Fibroblast of mammary gland (primary cell): ENCODE measurements at places on chromosomes 13 and 19.

DNA sequence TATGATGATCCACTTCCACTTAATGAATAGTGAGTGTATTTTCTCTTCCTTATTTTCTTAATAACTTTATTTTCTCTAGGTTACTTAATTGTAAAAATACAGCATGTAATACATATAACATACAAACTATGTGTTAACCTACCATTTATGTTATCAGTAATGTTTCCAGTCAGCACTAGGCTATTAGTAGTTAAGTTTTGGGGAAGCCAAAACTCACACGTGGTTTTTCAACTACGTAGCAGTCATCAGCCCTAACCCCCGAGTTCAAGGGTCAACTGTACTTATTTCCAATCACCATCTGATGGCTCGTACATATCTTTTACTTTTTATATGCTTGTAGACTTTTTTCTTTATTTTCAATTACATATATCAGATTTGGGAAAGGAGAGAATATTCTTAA, 95.7 kb downstream of the TNFSF13B start:
- no peak for DNase-seq

DNA sequence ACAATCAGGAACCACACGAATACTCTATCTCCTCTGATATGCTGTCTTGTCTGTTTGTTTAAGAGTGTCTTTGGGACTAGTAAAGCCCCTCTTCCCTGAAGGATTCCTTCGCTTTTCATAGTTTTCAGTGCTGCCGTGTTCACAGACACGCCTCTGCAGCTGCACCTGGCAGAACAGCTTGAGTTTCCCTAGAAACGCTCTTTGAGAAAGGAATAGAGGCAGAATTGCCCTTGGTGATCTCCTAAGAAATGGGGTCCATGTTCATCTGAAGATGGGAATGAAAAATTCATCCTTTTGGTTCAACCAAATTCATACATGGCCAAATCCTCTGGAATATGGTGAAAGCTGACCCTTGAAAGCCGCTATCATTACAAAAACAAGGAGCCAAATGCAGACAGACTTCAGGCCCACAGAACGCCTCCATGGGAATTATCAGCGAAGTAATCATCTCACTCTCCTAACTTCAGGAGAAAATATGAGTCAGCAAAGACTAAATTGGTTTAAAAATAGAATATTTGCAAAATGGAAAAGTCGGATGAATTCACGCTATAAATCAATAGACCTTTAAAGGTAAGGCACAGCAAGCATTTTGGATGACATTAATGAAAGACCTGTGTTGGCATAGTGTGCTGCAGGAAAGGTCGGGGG, 5.5 kb downstream of the SACS start:
- peak; percentile 63 for DNase-seq

DNA sequence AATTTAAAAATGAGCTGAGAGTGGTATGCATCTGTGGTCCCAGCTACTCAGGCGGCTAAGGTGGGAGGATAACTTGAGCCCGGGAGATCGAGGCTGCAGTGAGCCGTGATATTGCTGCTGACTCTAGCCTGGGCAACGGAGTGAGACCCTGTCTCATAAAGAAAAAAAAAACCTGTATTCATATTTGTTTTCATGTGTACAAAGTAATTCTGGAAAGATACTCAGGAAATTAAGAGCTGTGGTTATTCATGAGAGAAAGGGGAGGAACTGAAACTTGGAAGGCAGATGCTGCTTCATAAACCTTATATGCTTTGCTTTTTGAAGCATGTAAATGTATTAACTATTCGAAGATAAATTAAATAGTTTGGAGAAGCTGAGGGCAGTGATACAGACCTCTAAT, 8.8 kb upstream of the RLN3 start:
- no peak for DNase-seq

DNA sequence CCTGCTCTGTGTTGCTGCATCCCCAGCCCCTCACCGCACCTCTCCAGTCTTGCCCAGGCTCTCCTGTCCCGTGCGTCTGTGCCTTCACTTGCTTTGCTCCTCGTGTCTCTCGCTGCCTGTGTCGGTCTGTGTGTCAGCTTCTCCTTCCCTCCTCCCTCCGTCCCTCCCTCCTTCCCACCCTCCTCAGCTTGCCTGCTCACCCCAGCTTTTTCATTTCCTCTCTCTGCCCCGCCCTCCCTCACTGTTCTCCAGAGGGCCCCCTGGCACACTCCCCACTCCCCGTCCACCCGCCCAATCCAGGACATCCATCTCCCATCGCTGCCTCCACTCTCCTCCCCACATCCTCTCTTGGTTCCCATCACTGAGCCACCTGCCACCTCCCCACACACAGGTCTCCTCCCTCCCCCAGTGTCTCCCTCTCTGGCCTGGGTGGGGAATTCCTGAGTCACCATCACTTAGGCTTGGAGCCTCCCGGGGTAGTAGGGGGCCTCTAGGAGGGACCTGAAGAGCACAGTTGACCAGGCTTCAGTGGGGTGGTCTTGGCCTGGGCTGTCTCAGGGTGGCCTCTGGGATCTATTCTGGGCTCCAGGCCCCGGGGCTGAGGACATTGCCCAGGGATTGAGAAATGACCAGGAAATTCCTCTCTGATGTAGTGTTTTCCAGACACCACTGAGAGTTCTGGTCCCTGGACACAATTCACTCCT, at the start of gene PTGIR:
Gene PTGIR (minus strand): TSS at position 132 of the 704 bp plus-strand sequence. CDS start 864 bp downstream, outside the sequence.
- DNase-seq: peak; percentile 79

DNA sequence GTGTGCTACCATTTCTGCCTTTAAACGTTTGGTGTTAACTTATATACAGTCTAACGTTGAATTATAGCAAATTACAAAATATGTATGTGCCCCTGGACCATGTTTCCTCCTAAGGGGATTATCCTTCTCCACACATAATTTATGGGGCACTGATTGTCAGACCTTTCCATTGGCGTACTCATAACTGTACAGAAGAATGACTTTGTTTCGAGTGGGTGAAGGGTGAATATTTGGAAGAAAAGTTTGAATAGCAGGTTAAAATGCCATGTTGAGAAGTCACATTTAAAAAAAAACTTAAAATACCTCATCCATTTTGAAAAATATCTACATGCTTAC, 58.8 kb downstream of the SLC10A2 start:
- no peak for DNase-seq

- DNase-seq: no peak
Observed at GRCh38 chr13:20998649-20999415, 62.6 kb downstream of the LATS2 start.

GRCh38 chr19:2201473-2202148, 34.5 kb downstream of the PLEKHJ1 start:
- DNase-seq: peak; percentile 24

DNA sequence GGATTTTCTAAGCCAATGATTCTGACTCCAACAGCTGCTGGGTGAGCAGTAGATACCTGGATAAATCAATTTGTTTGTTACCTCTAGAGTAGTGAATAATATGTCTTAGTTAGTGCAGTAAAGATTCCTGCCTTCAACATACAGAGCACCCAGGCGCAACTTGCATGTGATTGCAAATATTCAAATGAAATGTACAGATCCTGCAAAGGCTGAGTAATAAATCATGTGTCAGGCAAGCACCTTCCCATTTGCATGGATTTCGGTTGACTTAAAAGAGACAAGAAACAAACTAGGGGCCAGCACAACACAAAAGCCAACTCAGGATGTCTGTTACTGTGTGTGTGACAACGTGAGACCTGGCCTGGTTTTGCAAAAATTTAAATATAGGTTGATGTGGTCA, 79.7 kb downstream of the TNFSF11 start:
- DNase-seq: no peak

GRCh38 chr19:1336079-1336684, 47.5 kb upstream of the NDUFS7 start:
- DNase-seq: no peak

- no peak for DNase-seq
Observed at GRCh38 chr13:110352735-110353134, 45.7 kb downstream of the COL4A2 start.

GRCh38 chr19:45152504-45153338, 8.1 kb downstream of the NKPD1 start:
- DNase-seq: peak; percentile 59

DNA sequence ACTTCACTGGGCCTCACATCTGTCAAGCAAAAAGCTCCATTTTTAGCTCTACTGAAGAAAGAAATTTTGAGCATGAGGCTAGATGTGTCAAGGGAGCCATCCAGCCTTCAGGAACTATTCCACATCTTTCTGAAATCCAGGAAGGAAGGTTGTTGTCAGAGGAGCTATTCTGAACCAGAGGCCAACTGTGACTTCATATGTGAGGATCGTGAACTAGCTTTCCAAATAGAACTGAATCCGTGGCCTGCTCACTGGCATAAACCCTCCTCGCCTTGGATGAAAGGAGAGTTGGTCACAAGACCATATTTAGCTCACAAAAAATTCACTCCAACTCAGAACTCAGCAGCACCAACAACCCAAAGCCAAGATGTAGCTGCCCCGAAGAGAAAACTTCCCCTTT, 195.8 kb downstream of the FOXO1 start:
- peak; percentile 36 for DNase-seq

DNA sequence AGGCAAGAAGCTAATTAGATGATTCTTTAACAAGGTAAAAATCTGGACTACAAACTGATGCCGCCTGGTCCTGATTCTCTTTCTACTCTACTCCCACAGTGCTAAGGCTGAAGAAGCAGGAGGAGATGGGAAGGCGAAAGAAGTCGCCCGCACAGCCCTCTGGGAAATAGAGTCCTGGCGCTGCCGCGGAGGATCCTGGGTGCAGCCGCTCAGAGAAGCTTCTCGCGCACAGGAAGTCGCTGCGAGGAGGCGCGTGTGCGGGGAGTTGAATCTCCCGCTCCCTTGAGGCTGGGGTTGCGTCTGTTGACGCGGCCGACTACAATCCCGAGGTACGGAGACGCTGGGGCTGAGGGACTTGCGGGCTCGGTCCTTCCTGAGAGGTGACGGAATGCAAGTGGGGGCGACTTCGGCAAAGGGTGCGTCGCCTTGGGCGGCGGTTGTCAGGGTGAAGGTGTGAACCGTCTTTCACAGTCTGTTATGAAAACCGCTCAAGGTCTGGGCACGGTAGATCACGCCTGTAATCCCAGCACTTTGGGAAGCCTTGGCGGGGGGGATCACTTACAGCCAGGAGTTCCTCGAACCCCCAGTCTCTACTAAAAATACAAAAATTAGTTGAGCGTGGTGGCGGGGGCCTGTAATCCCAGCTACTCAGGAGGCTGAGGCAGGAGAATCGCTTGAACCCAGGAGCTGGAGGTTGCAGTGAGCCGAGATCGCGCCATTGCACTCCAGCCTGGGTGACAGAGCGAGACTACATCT, at the start of gene ZNF473:
Gene ZNF473 (plus strand): TSS at position 212 of the 756 bp plus-strand sequence. CDS start 5,078 bp downstream, outside the sequence.
- DNase-seq: peak; percentile 93

- DNase-seq: no peak
Observed at GRCh38 chr13:66139701-66140100, 1090.4 kb downstream of the PCDH9 start.

DNA sequence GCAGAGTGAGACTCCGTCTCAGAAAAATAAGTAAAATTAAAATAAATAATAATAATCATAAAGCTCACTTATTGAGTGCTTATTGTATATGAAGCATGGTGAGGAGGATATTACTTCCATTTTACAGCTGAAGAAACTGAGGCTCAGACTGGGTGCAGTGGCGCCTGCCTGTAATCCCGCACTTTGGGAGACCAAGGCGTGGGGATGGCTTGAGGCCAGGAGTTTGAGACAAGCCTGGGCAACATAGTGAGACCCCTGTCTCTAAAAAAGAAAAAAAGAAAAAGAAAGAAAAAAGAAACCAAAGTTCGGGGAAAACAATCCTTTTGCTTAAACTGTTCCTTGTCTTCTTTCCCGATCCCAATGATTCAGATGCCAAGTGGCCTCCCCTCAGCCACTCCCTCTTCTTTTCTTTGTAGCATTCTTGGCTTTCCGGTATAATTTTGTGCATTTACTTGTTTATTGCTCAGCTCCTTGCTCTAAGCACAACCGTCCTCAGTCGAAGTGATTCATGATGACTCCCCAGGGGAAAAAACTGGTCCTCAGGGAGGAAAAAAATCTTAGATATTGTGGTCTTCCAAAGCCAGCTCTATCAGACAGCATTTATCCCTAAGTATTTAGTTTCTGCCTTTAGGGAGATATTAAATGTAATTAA, 965 bp upstream of the EIF3G start:
- DNase-seq: peak; percentile 97

DNA sequence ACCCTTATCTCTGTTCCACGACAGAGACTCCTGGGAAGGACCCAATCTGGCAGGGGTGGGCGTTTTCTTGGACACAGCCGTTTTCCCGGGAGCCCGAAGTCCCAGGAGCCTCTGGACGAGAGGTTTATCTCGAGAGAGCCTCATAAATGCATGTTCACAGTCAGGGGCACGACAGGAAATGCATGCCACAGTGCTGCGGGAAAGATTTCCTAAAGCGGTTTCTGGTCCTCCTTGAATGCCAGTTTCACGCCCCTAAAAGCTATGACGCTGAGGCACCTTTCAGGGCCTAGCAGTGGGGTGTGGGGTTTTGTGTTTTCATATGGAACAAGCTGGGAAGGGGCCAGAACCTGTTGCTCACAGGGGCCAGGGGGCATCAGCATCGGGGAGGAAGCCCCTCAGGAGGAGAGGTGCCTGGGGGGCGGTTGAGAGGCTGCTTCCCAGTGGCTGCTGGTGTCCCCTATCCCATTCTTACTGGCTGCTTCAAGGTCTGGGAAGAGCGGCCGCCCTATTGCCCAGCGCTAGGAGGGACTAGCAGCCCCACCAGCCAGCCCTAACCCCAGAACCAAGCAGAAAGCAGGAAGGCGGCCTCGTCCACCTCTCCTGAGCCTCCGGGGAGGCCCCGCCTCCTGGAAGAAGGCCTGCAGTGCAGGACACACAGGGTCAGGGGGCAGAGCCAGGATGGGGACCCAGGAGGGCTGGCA, 157.0 kb downstream of the KDM4B start:
- no peak for DNase-seq

DNA sequence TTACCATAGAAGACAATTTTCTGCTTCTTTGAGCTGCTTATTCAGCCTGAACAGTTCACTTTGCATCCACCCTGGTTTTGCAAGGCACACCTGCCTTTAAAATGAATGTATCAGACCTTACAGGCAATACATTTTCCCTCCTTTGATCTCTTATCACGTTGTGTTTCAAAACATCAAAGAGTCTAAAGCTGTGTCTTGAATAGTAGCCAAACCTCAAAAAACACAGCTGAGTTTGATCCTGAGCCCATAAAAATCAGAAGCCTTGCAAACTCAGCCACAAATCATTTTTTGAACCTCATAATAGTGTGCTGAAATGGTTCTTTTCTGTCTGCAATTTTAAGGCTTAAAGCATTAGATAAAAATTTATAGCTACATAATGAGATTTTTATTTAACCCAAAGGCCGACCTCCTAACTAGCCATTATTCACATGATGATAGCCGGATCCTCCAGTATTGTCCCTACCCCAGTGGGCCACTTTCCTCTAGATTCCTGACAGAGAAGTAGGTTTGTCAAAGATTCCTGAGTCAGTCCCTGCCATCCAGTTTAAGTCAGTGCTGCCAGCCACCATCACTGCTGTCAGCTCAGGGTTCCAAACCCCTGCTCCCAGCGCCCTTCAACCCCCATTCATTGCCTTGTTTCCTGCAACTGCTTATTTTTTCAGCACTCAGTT, 71.8 kb downstream of the CAB39L start:
- no peak for DNase-seq

DNA sequence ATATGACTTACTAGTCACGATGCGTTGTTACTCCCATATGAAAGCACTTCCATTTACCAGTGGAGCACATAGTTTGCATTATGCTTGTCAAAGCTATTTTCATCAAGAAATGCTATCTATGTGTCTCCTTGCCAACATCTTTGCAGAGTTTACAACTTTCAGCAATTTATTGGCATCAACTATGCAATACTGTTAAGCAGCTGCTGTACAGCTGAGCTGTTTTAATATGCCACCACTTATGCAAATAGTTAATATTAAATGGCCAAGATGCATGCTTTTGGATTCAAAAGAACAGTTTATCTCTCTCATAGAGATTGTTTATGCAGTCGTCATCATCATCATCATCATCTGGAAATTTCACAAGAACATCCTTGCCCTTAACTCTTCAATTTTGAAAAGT, 67.9 kb upstream of the KLF5 start:
- DNase-seq: no peak

GRCh38 chr19:12111943-12112637, 28.1 kb downstream of the ZNF20 start:
- no peak for DNase-seq
